ENCODE measurements at places on chromosomes 1 and 21. TPM values are rescaled to one million over a fixed set of nuclear protein-coding genes. Genes with fewer than 3 reads are reported as not detected.

- DNase-seq, result no peak
- no peak overlapping the region for H3K4me3 ChIP-seq
These were observed 2.8 kb upstream of the CASQ2 start for GRCh38 chr1:115771094-115771846.

Gene OR2L3
- not detected for total RNA-seq

Gene VANGL2
- 7.5 TPM for total RNA-seq

- no peak overlapping the region for H3K27ac ChIP-seq
- H3K27me3 ChIP-seq, result no peaks in the 10 kb centered on the region
- H3K4me1 ChIP-seq, result no peaks in the 10 kb centered on the region
- H3K36me3 ChIP-seq, result no peaks in the 10 kb centered on the region
- H3K4me3 ChIP-seq, result no peak overlapping the region
These were observed 11.2 kb upstream of the ZNF670 start for GRCh38 chr1:247089616-247090375.

- H3K4me3 ChIP-seq, result no peak overlapping the region
- DNase-seq, result no peak
- no peaks in the 10 kb centered on the region for H3K36me3 ChIP-seq
- no peaks in the 10 kb centered on the region for H3K27me3 ChIP-seq
These were observed 91.6 kb downstream of the LRRC8C start for GRCh38 chr1:89724369-89725010.

DNA sequence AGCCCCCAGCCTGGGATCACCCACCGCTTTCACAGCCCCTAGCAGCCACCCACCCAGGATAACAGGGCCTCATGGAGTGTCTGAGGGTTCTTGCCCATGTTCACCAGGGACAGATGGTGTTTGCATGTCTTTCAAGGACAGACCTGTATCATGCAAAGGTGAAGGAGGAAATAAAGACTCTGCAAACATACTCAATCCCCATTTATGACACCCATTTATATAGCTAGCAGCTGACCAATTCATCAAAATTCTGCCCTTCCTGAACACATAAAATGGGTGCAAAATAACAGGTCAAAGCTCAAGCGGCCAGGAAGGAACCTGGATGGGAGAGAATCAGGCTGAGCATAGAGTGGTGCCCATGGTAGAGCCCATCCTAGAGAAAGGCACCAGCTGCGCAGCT is 32.8 kb upstream of the LYPD8 start:
- H3K4me1 ChIP-seq, result no peaks in the 10 kb centered on the region
- H3K4me3 ChIP-seq, result no peak overlapping the region
- no peaks in the 10 kb centered on the region for H3K36me3 ChIP-seq
- DNase-seq, result no peak

GRCh38 chr1:49048188-49048587 is 271.5 kb upstream of the BEND5 start:
- DNase-seq, result no peak
- H3K4me1 ChIP-seq, result no peaks in the 10 kb centered on the region
- H3K27ac ChIP-seq, result no peak overlapping the region
- no peak overlapping the region for H3K4me3 ChIP-seq
- no peaks in the 10 kb centered on the region for H3K27me3 ChIP-seq

DNA sequence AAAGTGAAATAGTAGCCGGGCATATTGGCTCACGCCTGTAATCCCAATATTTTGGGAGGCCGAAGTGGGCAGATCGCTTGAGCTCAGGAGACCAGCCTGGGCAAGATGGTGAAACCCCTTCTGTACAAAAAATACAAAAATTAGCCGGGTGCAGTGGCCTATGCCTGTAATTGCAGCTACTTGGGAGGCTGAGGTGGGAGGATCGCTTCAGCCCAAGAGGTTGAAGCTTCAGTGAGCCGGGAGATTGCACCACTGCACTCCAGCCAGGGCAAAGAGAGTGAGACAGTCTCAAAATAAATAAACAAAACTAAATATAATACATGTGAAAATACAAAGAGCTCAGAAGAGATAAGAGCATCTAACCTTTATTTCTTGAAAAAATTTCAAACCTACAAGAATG is 2.3 kb upstream of the MSTO1 start:
- no peak overlapping the region for H3K27ac ChIP-seq
- H3K36me3 ChIP-seq, result peaks cover 8% of the 10 kb centered on the region
- no peak for DNase-seq
- no peaks in the 10 kb centered on the region for H3K27me3 ChIP-seq
- H3K4me1 ChIP-seq, result no peaks in the 10 kb centered on the region

Gene GBP6
- 0.68 TPM for total RNA-seq

- H3K4me3 ChIP-seq, result no peak overlapping the region
- H3K27me3 ChIP-seq, result no peaks in the 10 kb centered on the region
- no peaks in the 10 kb centered on the region for H3K4me1 ChIP-seq
- DNase-seq, result no peak
These were observed 55.4 kb downstream of the TMCO4 start for GRCh38 chr1:19744335-19744743.

- H3K4me3 ChIP-seq, result no peak overlapping the region
- no peaks in the 10 kb centered on the region for H3K4me1 ChIP-seq
- no peaks in the 10 kb centered on the region for H3K27me3 ChIP-seq
- no peak overlapping the region for H3K27ac ChIP-seq
These were observed 70.4 kb downstream of the MRPS6 start for GRCh38 chr21:34143685-34144182.

DNA sequence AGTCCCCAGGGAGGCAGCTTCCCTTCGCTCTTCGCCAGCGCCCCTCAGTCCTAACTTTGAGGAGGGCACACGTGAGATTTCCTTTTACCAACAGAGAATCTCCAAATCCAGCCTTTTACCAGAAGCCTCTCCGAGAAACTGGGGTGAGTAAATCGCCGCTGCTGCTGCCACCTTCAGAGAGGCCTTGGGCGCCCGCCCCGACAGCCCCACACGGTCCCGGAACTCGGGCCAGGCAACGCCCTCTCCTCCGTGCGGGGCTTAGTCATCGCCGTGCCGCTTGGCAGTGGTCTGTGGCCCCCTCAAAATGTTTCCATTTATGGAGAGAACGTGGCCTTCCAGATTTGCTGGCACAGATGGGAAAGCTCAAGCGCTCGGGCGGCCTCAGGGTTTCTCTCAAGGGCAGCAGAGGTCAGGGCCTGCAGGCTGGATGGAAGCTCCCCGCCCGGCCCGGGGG is 41.4 kb upstream of the COL6A2 start:
- peak overlapping the region; percentile 80 for H3K27ac ChIP-seq
- H3K27me3 ChIP-seq, result peaks cover 30% of the 10 kb centered on the region

Gene NEXN
- 16.5 TPM for total RNA-seq

- H3K36me3 ChIP-seq, result no peaks in the 10 kb centered on the region
- no peaks in the 10 kb centered on the region for H3K27me3 ChIP-seq
- no peak for DNase-seq
- peaks cover 28% of the 10 kb centered on the region for H3K4me1 ChIP-seq
- peak overlapping the region; percentile 82 for H3K27ac ChIP-seq
These were observed 18.3 kb downstream of the NPR1 start for GRCh38 chr1:153696741-153697140.

DNA sequence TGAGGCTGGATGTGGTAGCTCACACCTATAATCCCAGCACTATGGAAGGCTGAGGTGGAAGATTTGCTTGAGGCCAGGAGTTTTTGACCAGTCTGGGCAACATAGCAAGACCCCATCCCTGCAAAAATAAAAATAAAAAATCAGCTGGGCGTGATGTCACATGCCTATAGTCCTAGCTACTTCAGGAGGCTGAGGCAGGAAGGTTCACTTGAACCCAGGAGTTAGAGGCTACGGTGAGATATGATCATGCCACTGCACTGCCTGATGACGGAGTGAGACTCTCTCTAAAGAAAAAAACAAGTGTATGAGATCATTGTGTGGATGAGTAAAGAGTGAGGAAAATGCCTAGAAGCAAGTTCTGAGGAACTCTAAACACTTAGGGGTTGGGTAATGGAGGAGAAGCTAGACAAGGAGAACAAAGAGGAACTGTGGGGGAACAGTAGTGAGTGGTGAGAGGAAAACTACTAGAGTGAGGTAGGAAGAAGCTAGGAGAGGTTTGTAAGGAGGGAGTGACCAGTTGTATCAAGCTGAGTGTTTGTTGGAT is 17.0 kb downstream of the CLIC4 start:
- H3K4me3 ChIP-seq, result no peak overlapping the region
- H3K36me3 ChIP-seq, result no peaks in the 10 kb centered on the region
- no peak for DNase-seq
- peak overlapping the region; percentile 53 for H3K27ac ChIP-seq

Gene SETSIP
- not detected for total RNA-seq

DNA sequence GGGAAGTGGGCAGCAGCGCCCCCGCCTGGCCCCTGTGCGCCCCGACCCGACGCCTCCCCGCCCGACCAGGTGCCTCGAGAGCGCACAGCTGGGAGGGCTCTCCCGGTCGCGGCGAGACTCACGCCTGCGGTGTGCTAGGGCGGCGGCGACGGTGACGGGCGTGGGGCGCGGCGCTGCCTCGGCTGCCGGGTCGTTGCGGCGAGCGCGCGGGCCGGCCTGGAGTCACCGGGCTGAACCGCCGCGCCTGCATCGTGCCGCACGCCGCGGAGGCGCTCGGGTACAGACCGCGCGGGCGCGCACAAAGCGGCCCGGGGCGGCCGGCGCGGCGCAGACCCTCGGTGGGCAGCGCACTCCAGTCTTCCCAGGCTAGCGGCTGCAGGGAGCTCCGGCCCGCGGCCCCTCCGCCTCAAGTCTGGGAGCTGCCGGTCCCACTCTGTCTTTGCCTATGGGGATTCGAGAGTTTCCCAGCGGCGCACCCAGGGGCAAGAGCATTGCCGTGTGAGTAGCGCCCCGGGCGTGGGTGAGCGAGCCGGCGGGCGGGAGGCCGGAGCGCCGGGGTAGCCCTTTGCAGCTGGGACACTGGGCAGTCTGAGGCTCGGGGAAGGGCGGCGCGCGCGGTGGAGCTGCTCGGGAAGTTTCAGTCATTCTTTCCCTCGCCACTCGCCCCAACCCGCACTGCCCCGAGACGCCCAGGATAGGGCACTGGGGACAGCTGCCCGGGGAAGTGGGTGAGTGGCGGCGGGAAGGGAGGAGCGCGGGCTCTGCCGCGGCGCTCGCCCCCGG is at the start of gene SLC35F3:
Gene SLC35F3, plus strand, starts transcription at position 44 of the 783 bp plus-strand sequence.
- peak; percentile 45 for DNase-seq
- H3K4me3 ChIP-seq, result peak within 1 kb of the TSS; percentile 45
- no peaks in the 10 kb centered on the region for H3K4me1 ChIP-seq
- peaks cover 30% of the 10 kb centered on the region for H3K27me3 ChIP-seq
- H3K36me3 ChIP-seq, result no peaks in the 10 kb centered on the region

GRCh38 chr1:52263153-52263910 is 102.7 kb downstream of the CC2D1B start:
- H3K27me3 ChIP-seq, result no peaks in the 10 kb centered on the region
- no peak overlapping the region for H3K27ac ChIP-seq
- H3K4me3 ChIP-seq, result no peak overlapping the region
- H3K4me1 ChIP-seq, result peaks cover 10% of the 10 kb centered on the region

Gene LENEP
- not detected for total RNA-seq

Gene RPRD2
- total RNA-seq, result 32.0 TPM

GRCh38 chr1:43930949-43931275 is 2.7 kb upstream of the ARTN start:
- peaks cover 28% of the 10 kb centered on the region for H3K4me1 ChIP-seq
- no peak overlapping the region for H3K27ac ChIP-seq
- H3K36me3 ChIP-seq, result peaks cover 15% of the 10 kb centered on the region
- peaks cover 20% of the 10 kb centered on the region for H3K27me3 ChIP-seq

DNA sequence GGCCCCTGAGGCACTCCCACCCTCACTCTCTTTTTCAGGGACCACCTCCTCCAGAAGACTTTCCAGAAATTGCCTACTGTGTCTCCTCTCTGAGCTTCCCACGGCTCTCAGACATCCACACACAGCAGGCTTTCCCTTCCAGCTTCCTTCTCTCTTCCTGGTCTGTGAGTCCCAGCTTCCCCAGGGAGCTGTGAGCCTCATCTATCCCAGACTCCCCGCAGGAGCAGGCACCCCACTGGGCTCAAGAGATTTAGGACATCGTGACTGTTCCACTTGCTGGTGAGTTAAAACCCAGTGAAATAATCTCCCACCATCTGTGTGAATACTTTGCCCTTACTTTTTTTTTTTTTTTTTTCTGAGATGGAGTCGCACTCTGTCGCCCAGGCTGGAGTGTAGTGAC is 22.0 kb upstream of the PRELP start:
- no peak overlapping the region for H3K4me3 ChIP-seq
- no peaks in the 10 kb centered on the region for H3K36me3 ChIP-seq
- H3K4me1 ChIP-seq, result peaks cover 12% of the 10 kb centered on the region
- peaks cover 4% of the 10 kb centered on the region for H3K27me3 ChIP-seq

- DNase-seq, result no peak
- no peaks in the 10 kb centered on the region for H3K36me3 ChIP-seq
- H3K27me3 ChIP-seq, result no peaks in the 10 kb centered on the region
- H3K27ac ChIP-seq, result no peak overlapping the region
These were observed 125.5 kb downstream of the CLEC20A start for GRCh38 chr1:178371235-178371634.

Gene SPATA17
- total RNA-seq, result 4.0 TPM

DNA sequence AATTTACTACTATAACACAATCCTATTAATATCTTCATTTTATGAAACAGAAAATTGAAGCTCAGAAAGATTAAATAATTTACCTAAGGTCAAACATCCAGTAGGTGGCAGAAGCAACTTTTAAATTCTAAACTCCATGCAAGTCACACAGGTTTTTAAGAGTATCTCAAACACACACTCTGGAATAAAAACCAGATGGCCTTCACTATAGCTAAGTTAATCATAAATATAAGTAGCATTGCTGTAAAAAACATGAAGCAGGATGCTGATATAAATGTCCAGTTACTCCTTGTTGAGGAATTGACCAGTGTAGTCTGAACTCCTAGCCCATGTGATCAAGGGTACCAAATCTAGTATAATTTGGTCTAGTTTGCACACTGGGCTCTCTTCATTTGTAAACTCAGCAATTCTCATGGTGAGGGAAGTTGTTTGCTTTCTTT is 9.4 kb upstream of the FMO3 start:
- H3K27me3 ChIP-seq, result no peaks in the 10 kb centered on the region
- no peak for DNase-seq
- H3K4me1 ChIP-seq, result no peaks in the 10 kb centered on the region
- H3K27ac ChIP-seq, result peak overlapping the region; percentile 48
- H3K36me3 ChIP-seq, result no peaks in the 10 kb centered on the region

GRCh38 chr1:194442901-194443575 is 1256.6 kb upstream of the B3GALT2 start:
- no peaks in the 10 kb centered on the region for H3K27me3 ChIP-seq
- no peak overlapping the region for H3K4me3 ChIP-seq
- DNase-seq, result no peak
- H3K36me3 ChIP-seq, result no peaks in the 10 kb centered on the region
- H3K27ac ChIP-seq, result no peak overlapping the region
- H3K4me1 ChIP-seq, result no peaks in the 10 kb centered on the region

Gene RNF207
- total RNA-seq, result 14.0 TPM

Gene C1orf198
- total RNA-seq, result 101 TPM

GRCh38 chr1:58568271-58568860 is 8.7 kb downstream of the TACSTD2 start:
- H3K27me3 ChIP-seq, result no peaks in the 10 kb centered on the region
- H3K36me3 ChIP-seq, result no peaks in the 10 kb centered on the region
- H3K4me1 ChIP-seq, result no peaks in the 10 kb centered on the region
- no peak overlapping the region for H3K4me3 ChIP-seq
- no peak overlapping the region for H3K27ac ChIP-seq

- peaks cover 49% of the 10 kb centered on the region for H3K4me1 ChIP-seq
- no peaks in the 10 kb centered on the region for H3K27me3 ChIP-seq
- no peaks in the 10 kb centered on the region for H3K36me3 ChIP-seq
- no peak for DNase-seq
- peak overlapping the region; percentile 56 for H3K27ac ChIP-seq
These were observed 3.6 kb upstream of the KIAA2013 start for GRCh38 chr1:11929849-11930248.

- H3K27ac ChIP-seq, result no peak overlapping the region
- no peaks in the 10 kb centered on the region for H3K36me3 ChIP-seq
- no peaks in the 10 kb centered on the region for H3K27me3 ChIP-seq
- DNase-seq, result no peak
These were observed 38.0 kb downstream of the ATF3 start for GRCh38 chr1:212646588-212646987.
